ENCODE measurements at places on chromosomes 1 and 21. TPM values are rescaled to one million over a fixed set of nuclear protein-coding genes. Genes with fewer than 3 reads are reported as not detected.

PLEKHN1 gene
- 0.38 TPM for total RNA-seq

IQCC gene
- total RNA-seq: 0.76 TPM

TMPRSS15 gene
- total RNA-seq: not detected

GRCh38 chr1:16978567-16979474, 1.6 kb downstream of the MFAP2 start:
- peak; percentile 63 for DNase-seq

- no peak for DNase-seq
Observed at GRCh38 chr1:212712451-212713303, 13.0 kb upstream of the BATF3 start.

DNA sequence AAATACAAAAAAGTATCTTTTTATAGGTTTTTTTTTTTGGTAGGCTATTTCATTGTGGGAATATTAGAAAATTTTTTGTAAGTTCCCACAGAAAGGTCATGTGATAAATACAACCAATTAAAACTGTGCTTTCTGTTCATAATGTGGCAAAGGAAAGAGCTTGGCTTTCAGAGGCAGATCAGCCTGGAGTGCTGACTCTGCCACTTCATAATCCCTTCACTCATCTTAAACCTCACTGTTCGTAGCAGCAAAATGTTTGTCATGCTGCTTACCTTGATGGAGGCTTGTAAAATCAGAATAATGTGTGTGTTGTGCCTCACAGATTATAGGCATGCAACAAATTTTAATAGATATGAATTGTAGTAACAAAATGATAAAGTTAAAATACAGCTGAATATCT, 176.8 kb downstream of the ZP4 start:
- no peak for DNase-seq

- peak; percentile 11 for DNase-seq
Observed at GRCh38 chr21:44919913-44920693, 596 bp downstream of the ITGB2 start.
